ENCODE measurements at places on chromosomes 6 and 20. TPM values are rescaled to one million over a fixed set of nuclear protein-coding genes. Genes with fewer than 3 reads are reported as not detected.

DNA sequence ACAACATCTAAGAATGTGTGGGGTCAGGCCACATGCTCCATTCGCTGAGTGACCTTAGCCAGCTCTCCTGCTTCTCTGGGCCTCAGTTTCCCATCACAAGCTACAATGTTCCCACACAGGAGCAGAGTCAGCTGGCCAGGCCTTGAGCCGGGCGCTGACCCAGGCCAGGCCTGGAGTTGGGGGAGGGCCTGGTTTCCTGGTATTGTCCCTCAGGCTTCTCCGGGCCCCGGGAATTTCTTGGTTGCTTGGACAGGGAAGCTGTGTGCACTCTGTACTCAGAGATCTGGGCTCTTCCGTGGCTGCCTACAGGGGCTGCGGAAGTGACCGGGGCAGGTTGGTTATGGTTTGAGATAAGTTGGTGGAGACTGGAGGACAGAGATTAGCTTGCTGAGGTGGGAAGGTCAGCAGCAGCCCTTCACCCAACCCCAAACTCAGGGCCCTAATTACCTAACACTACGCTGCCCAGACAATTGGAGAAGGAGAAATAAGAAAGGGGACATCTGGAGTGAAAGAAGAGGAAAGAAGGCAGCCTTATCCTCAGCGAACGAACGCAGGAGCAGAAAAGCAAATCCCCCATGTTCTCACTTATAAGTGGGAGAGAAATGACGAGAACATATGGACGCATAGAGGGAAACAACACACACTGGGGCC, 6.2 kb downstream of the TGM2 start:
- DNase-seq, result no peak

DNA sequence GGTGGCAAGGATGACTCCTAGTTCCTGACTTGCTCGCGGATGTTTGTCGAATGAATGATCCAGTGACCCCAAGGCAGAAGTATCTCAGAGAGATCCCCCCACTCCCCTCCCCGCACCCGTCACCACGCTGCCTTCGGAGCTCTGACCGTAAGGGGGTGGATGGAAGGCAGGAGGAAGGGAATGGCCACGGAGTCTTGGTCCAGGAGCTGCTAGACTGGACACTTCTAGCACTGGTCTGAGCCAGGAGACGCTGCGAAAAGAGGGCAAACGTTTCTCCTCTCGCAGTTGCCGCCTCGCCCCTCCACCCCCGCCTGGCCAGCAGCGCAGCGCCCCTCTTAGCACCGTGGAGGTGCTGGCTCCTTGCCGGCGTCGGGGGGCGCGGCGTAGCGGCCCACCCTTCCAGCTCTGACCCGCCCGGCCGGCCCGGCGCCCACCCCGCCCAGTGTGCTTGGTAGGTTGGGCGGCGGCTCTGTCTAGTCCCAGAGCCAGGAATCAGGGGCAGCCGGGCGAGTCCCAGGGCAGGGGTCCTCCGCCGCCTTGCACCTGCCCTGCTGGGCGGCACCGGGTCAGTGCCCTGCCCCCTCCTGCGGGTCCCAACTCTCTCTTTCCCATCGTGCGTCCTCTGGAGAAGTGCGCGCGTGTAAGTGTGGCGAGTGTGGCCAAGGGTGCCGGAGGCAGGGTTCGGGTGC, 2.4 kb upstream of the DBNDD2 start:
- no peak for DNase-seq

- peak; percentile 74 for DNase-seq
Measured at GRCh38 chr6:53805725-53806124, 10.9 kb downstream of the LRRC1 start.

PHACTR3 gene
- 0.17 TPM for total RNA-seq

- no peak for DNase-seq
Measured at GRCh38 chr6:43489277-43490072, 12.1 kb downstream of the TJAP1 start.

GRCh38 chr20:31770243-31770642, 31.2 kb downstream of the TPX2 start:
- DNase-seq, result no peak

MYL9 gene
- total RNA-seq, result 0.11 TPM

KIF6 gene
- total RNA-seq, result 3.3 TPM

- DNase-seq, result no peak
Measured at GRCh38 chr6:35558571-35558970, 45.9 kb upstream of the TULP1 start.

DNA sequence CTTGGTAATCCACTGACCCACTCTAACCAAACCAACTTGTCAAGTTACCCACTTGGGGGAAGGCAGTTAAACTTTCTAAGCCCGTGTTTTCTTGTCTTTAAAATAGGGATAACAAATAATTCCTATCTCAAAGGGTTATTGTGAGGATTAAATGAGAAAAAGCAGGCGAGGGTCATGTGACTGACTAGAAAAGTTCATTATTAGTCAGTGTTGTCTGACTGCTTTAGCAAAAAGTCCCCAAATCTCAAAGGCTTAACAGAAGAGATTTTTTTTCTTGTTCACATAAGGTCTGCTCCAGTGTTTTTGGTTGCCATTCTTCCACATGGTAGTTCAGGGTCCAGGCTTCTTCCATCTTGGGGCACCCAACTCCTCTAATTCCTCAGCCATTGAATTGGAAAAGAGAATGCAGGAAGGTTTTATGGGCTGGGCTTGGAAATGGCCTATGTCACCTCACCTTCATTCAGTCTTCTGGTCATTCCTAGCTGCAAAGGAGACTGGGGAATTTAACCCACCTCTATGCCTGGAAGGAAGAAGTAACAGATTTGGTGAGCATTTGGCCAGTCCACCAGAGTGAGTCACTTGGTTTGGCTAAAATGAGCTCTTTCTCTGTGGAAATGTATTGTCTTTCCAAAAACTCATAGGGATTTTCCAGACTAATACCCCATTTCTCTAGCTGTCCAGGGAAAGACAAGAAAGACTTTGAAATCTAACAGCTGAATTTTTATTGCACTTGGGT, 77.0 kb downstream of the CAP2 start:
- DNase-seq, result no peak

GRCh38 chr6:55652429-55652828, 73.4 kb upstream of the HMGCLL1 start:
- no peak for DNase-seq

FKBP5 gene
- 26.2 TPM for total RNA-seq

GRCh38 chr20:33667245-33667675, 517 bp downstream of the ACTL10 start:
- DNase-seq, result peak; percentile 46

DNA sequence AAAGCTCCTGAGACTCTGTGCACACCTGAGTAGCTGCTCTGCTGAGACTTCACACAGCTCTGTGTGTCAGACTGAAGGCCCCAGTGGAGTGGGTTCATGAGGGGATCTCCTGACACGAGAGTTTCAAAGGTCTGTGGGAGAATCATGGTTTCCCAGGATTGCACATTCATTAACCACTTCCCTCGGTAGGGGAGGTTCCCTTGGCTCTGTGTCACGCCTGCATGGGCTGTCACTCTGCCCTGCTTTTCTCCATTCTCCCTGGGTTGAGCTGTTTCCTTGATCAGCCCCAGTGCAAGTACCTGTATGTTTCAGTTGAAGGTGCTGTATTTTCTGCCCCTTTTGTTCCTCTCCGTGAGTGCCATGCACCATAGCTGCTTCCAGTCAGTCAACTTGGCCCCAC, 236.9 kb downstream of the EPM2A start:
- no peak for DNase-seq

GRCh38 chr6:25498505-25498904, 153.5 kb upstream of the SCGN start:
- DNase-seq, result no peak

GRCh38 chr6:75135450-75135849, 70.4 kb downstream of the COL12A1 start:
- no peak for DNase-seq

GRCh38 chr6:160462551-160463109, 114.5 kb downstream of the SLC22A3 start:
- DNase-seq, result no peak

- no peak for DNase-seq
Measured at GRCh38 chr6:130216620-130217019, 6.1 kb downstream of the SAMD3 start.

OPN5 gene
- not detected for total RNA-seq

DNA sequence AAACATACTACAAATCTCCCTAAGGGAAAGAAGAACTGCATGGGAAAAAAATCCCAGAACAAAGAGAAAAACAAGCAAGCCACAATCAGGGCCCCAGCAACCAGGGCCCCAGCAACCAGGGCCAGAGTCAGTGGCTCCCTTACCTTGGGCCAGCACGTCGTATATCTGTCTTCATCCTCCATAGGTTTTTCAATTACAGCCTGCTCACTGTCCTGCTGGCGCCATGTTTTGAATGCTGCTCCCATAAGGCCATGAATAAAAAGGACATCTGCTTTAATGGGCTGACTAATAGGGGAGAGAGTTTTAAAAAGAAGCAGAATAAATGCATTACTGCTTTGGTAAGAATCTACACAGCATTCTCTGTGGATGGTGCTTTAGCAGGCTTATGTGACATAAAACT, 49.2 kb downstream of the SERAC1 start:
- no peak for DNase-seq
